Activated T-helper 1 cell treated with Interleukin-2 at 50 U/mL for 16 hours (primary cell): ENCODE measurements at places on chromosomes 4 and X.

- DNase-seq: no peak
Observed at GRCh38 chr4:151934766-151935165, 174.0 kb upstream of the GATB start.

DNA sequence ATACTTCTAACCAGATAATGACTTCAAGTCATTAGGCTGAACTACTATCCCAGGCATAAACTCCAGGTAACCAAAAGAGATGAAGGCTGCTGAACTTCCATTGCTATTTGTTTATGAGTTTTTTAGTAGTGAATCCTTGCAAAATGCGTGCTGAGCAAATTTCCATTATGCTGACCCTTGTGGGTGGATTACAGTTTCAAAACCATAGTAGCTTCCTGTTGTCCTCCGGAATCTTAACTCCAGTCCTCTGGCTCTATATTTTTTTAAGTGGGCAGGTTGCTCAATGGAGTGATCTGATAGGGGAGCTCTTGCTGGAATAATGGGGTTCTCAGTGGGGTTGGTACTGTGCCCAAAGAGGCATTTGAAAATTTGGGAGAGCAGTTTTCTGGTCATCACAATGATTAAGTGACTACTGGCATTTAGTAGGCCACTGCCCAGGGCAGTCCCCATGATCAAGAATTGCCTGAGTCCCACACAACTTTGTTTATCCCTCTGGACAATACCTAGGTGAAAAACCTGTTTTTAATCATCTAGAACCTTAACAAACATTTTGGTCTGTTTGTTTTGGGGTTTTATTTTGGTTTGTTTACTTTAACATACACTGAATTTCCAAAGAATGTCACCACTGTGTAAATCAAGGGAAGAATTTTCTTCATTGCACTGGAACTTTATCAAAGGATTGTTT is 302.3 kb upstream of the GATB start:
- no peak for DNase-seq

DNA sequence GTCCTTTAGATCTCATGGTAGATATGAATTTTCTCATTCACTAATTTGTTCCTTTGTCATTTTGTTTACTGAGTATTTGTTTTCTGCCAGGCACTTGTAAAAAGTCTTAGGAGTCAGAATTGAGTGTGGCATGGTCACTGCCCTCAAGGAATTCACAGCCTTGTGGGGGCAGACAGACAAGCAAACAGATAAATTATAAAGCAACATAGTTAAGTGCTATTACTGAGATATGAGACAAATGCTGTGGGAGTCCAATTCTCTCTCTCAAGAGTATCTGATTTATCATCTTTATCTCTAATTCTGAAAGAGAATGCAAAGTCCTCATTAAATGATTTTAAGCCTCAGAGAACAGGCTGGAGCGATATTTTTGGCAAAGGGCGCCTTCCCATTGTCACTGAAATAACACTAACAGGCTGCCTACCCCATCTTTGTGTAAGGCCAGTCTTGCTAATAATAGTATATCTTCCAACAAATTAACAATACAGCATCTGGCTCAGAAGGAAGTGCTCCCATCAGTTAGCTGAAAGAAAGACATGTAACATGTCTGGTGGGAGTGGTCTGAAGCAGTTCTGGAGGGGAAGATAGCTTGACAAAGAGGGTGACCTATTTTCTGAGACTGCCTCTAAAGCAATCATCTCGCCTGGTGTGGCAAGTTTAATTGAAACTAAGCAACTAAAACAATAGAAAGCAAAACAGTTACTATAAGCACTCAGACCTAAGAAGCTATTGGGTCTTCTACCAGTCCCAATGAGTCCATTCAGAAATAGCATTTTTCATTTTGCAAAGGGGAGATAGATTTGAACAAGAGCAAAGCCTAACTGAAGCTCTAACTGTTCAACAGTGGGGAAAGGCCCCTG is 61.5 kb upstream of the AMOT start:
- no peak for DNase-seq

- no peak for DNase-seq
Observed at GRCh38 chrX:95628796-95629195, 1055.8 kb upstream of the DIAPH2 start.

DNA sequence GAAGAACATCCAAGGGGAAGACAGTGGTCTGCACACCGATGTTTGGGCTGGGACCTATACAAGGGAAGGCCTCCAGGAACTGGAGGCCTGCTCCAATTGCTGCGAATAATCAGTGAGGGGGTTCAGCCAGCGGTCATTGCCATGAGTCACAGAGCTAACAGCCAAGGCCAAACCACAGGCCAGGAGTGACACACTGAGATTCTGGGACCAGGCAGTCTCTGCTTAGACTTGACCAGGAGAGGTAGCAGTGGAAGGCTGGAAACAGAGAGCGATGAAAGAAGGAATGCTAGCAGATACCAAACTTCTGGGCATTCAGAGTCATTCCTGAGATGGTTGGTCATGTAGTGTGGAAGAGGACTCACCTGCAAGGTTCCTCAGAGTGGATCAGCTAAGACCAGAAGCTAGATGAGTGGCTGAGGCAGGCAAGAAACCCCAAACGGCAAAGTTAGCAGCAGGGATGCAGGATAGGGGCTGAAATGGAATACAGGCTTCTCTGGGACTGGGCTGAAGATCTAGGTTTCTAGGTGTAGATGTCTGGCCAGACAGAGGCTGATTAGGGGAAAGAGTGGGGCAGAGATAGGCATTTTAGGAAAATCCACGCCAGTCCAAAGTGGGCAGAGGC is 54.7 kb downstream of the CNGA2 start:
- DNase-seq: no peak

- no peak for DNase-seq
Observed at GRCh38 chr4:76513482-76513881, 78.5 kb downstream of the SHROOM3 start.

GRCh38 chrX:10117864-10118377 is 38.9 kb upstream of the CLCN4 start:
- no peak for DNase-seq

- no peak for DNase-seq
Observed at GRCh38 chr4:99971453-99972111, 21.5 kb upstream of the H2AZ1 start.

GRCh38 chrX:110915111-110915510 is 119.5 kb upstream of the CHRDL1 start:
- DNase-seq: no peak

GRCh38 chr4:166924424-166924823 is 309.9 kb downstream of the SPOCK3 start:
- no peak for DNase-seq

GRCh38 chr4:63440236-63440635 is 969.0 kb downstream of the TECRL start:
- no peak for DNase-seq

- no peak for DNase-seq
Observed at GRCh38 chr4:38983787-38984598, 48.2 kb downstream of the TMEM156 start.

DNA sequence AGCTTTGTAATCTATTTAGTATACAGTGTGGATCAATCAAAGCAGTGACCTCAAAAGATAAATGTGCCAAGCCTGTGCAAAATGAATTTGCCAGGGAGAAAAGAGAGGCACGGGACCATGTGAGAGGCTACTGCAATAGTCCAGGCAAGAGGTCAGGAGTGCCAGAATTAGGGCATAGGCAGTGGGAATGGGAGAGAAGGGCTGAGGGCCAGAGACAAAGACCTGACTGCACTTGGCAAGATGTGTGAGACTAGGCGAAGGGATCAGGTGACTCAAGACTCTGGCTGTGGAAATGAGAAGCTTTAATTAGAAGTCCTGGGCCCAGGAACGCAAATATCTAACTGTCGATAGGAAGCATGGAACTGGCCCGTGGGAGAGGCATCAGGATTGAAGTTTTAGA is 168.1 kb downstream of the DHX15 start:
- no peak for DNase-seq

- peak; percentile 76 for DNase-seq
Observed at GRCh38 chrX:7927259-7928167, at the start of gene PNPLA4. Gene PNPLA4, minus strand, starts transcription at chrX:7927413. Its CDS starts 1,294 bp downstream, at chrX:7926119.

GRCh38 chr4:99490286-99490685 is 20.5 kb upstream of the C4orf17 start:
- DNase-seq: no peak

- no peak for DNase-seq
Observed at GRCh38 chrX:19860571-19860970, 26.8 kb downstream of the SH3KBP1 start.

DNA sequence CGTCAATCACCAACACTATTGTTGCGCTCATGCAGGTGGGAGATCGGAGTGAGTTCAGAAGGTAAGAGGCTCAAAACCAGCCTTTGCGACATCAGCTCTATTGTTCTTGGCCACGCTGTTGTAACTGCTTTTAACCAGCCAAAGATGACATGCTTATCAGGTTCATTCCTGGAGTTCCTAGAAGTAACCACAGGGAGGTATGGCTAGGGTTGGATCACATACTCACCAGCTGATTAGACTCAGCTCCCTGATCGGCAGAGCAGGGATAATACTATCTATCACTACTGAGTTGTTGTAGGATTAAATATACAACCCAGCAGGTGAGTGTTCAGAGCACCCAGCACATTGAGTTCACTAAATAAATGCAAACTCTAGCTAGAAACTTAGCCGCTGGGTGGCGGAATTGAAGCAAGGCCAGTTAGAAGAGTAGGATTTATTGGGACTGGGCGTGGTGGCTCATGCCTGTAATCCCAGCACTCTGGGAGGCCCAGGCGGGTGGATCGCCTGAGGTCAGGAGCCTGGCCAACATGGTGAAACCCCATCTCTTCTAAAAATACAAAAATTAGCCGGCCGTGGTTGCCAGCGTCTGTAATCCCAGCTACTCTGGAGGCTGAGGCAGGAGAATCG is 12.4 kb downstream of the SLC34A2 start:
- DNase-seq: no peak

DNA sequence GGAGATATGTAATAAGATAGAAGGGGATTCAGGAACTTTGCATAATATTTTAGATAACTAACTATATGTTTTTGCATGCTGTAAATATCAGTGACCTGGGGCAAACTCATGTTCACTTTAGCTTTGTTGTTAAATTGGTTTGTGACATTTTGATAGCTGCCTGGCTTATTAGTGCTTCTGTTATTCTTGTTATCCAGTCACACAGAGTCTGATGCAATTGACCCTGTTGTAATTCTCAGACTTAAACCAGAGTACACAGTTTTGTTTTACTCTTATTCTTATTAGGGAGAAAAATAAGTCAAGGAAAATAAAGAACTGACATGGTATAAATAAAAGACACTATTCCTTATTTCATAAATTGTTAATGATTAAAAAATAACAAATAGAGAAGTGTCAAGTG is 516.7 kb upstream of the SLIT2 start:
- no peak for DNase-seq

DNA sequence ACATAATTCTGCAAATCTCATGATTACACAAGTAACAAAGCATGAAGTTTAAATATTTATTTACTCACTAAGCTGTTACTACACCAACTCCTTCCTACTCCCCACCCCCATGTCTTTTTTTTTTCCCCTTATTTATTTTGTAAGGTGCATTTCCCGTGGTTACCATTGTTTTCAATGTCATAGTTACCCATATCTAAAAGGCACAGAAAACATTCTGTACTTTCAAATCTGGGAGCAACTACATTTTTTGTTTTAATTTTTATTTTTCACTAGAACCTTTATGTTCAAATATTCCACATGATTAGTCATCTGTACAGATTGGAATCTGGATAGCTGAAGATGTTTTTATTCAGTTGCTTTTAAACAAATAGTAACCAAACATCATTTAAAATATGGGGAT is 62.8 kb downstream of the PPP3CA start:
- DNase-seq: no peak

- DNase-seq: no peak
Observed at GRCh38 chrX:76862509-76862908, 435.0 kb downstream of the MAGEE1 start.

- no peak for DNase-seq
Observed at GRCh38 chr4:56752985-56753384, 68.5 kb downstream of the SPINK2 start.

DNA sequence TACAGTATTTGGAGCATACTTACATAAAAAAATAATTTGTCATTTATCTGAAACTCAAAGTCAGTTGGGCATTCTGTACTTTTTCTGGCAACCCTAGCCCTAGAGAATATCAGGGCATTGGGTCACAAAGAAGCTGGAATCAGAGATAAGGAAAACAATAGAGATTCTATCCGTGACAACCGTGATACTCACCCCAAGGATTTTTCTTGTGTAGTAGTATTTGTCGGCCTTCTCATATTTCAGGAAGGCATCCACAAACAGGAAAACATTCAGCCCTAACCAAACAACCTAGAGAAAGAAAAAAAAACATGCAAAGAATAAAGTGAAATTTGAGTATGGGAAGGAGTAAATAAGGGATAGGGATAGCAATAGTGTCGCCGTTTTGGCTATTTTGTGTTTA is 3.6 kb downstream of the NOX1 start:
- DNase-seq: no peak

DNA sequence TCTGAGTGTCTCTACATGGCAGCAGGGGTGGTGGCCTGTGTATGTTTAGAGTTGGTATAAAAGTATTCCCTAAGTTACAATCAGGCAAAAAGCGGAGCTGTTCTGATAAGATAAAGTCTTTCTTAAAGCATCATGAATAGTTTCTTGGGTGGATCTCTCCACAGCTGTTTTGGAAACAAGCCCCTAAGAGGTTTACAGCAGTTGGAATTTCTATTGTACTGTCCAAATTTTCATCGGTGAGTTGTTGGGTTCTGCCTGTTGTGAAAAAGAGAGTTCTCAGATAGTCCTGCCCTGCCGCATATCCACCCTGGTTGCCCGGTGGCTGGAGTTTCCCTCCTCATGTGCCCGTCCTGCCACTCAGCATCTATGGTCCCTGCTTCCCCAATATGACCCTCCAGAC is 50.1 kb downstream of the C4orf51 start:
- DNase-seq: no peak

- no peak for DNase-seq
Observed at GRCh38 chr4:159042097-159042605, 60.7 kb upstream of the RAPGEF2 start.

- DNase-seq: no peak
Observed at GRCh38 chr4:57550198-57550597, 440.0 kb upstream of the IGFBP7 start.

DNA sequence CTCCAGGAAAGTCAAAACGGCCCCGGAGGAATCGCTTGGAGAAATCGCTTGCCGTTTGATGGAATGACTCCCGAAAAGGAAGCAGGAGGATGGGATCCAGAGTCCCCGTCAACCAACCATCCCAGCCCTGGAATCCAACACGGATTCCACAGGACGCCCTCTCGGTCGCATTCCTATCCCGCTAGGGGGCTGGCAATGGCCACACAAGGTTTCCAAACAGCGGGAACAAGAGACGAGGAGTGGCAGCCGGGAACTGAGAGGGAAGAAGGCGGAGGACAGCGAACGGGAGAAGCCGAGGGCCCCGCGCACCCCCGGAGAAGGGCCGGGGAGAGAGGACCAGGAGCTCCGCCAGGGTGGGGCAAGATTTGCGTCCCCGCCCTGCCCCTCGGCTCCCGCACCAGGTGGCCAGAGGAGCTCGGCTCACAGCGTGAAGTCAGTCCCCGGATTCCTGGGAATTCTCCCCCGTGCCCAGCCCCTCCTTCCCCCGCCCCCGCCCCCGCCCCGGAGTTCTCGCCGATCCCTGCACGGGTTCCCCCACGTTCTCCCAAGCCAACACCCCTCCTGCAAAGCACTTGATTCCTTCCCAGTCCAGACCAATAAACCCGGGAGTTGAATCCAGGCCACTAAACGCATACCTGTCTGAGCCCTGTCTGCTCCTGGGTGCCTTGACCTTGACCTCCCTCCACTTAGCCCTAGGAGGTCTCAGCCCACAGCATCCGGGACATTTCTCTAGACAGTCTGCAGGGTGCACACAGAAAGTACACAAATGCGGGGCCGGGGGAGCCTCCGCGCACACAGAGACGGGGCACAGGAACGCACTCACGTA is 1.4 kb downstream of the PDZD4 start:
- no peak for DNase-seq
